ENCODE measurements at places on chromosomes 3 and 15.

GRCh38 chr15:68909601-68910100 lies 20.7 kb upstream of the SPESP1 start:
- no peaks in the 10 kb centered on the region for H3K36me3 ChIP-seq
- H3K4me1 ChIP-seq: no peaks in the 10 kb centered on the region
- H3K27me3 ChIP-seq: no peaks in the 10 kb centered on the region
- no peak for DNase-seq
- no peak overlapping the region for H3K4me3 ChIP-seq

- no peak for DNase-seq
- no peak overlapping the region for H3K4me3 ChIP-seq
- no peaks in the 10 kb centered on the region for H3K36me3 ChIP-seq
- H3K27ac ChIP-seq: no peak overlapping the region
Measured at GRCh38 chr3:120147072-120147871, 53.0 kb upstream of the GSK3B start.

DNA sequence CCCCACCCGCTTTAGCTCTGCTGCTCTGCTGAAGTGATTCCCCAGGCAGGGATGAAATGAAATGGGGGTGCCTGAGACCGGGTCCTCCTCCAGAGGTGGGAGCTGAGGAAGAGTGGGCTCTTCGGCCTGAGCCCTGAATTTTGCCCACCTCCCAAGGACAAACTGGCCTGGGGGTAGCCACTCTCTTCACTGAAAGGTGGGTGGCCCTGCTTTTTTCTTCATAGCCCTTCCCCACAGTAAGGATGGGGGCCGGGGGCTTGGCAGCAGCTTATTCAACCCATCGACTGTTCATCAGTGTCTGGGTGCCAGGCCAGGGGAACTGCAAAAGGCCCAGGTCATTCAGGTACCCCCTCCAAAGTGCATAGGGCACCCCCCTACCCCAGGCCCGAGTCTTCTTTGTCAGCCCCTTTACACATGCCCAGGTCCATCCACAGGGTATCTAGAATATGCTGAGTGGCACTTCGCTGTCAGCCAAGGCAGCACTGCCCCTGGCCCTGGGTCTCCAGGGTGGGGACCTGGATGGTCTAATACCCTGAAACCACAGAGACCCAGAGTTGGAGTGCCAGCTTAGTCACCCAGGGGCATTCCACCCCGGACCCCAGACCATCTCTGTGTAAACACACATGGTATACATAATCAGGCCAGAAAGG lies 7.9 kb downstream of the SCN5A start:
- H3K4me1 ChIP-seq: no peaks in the 10 kb centered on the region
- no peak overlapping the region for H3K27ac ChIP-seq
- no peak overlapping the region for H3K4me3 ChIP-seq
- H3K27me3 ChIP-seq: peaks cover 27% of the 10 kb centered on the region
- DNase-seq: peak; percentile 9
- no peaks in the 10 kb centered on the region for H3K36me3 ChIP-seq

DNA sequence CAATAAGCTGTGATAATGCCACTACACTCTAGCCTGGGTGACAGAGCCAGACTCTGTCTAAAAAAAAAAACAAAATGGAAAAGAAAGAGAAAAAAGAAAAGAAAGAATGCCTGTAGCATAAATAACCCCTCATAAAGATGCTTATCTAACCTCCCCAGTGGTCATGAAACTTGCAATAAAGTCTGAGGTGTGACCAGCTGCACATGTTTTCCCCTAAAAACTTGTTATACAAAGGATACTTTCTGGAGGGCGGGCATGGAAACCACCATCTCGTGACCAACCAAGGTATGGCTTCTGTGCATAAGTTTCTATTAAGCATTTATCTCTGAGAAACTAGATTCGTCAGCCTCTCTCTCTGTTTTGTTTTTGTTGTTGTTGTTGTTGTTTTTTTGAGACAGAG lies 21.8 kb downstream of the CCDC32 start:
- peaks cover 13% of the 10 kb centered on the region for H3K36me3 ChIP-seq
- H3K4me3 ChIP-seq: no peak overlapping the region
- no peak overlapping the region for H3K27ac ChIP-seq
- no peak for DNase-seq

DNA sequence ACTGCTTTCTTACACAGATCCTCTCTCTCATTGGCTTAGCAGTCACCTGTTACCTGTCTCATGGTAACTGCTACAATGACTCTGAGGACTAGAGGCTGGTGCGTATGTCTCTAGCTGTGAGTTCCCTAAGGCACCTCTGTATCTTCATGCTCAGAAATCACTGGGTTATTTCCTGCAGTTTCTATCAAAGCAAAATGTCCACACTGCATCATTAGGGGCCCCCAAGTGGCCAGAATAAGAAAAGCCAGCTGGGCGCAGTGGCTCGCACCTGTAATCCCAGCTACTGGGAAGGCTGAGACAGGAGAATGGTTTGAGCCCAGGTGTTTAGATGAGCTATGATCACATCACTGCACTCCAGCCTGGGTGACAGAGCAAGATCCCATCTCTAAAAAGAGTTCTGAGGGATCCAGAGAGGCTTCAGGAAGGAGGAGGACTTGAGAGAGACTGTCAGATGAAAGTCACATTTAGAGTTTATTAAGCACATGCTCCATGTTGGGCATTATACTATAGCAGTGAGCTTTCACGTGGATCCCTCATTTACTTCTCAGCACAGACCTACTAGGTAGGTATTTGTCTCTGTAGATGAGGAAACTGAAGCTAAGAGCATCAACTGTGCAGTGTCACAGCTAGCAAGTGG lies 2.3 kb upstream of the VPS18 start:
- peaks cover 6% of the 10 kb centered on the region for H3K36me3 ChIP-seq
- H3K4me1 ChIP-seq: peaks cover 9% of the 10 kb centered on the region
- no peak overlapping the region for H3K4me3 ChIP-seq
- H3K27ac ChIP-seq: no peak overlapping the region
- H3K27me3 ChIP-seq: no peaks in the 10 kb centered on the region

DNA sequence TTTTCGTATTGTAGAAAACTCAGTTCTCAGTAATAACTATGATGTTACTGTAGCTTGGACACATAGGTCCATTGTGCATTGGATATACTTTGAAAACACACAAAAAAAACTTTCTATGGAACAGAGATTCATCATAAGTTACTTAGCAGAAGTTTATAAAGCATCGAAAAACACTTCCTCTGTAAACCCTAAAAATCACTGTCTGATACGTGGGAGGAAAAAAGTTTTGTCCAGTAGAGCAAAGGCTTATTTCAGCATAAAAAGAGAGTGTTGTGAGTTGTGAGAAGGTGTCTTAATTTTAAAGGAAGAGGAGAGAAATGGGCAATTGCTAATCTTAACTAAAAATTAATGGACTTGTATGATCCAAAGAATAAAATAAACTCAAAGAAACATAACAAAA lies 64.8 kb downstream of the OSTN start:
- H3K27me3 ChIP-seq: no peaks in the 10 kb centered on the region
- no peak overlapping the region for H3K27ac ChIP-seq
- no peaks in the 10 kb centered on the region for H3K4me1 ChIP-seq
- no peaks in the 10 kb centered on the region for H3K36me3 ChIP-seq

DNA sequence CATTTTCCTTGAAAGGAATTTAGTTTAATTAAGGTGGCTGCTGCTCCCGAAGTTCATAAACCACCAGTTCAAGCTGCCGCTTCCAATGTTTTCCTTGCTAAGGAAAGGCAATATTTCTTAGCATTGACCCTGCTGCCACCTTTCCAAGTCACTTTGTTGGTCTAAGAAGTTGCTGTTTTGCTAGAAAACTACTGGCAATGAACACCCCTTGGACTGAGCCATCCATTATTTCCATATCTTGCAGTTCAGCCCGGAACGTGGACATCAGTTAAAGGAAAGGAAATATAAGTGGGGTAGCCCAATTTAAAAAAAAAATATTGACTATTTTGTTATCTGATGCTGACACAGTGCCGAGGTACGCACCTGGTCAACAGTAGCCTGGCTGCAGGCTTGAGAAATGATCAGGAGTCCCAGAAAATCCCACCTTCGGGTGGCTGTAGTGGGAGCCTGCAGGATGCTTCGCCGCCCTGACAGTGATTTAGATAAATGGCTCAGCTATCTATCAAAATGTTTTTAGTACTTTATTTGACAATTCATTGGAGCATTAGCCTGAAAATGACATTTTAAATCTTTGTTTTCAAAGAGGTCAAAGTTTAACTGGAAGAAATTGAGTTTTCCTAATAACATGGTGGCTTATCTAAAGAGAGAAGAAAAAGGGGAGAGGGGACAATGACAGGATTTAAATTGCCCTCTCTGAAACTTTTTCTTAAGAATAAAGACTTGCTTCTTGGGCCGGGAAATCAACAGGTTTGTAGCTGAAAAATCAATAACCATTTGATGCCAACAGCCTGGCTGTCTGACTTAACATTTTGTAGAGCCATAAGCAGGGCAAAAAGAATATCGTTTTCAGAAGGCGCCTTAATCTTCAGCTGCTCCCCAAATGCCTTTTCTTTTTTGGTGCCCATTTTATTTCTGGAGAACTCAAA lies 1.6 kb downstream of the RARB start:
- no peak for DNase-seq
- H3K27me3 ChIP-seq: no peaks in the 10 kb centered on the region
- peak overlapping the region; percentile 78 for H3K4me3 ChIP-seq
- no peaks in the 10 kb centered on the region for H3K4me1 ChIP-seq
- H3K36me3 ChIP-seq: no peaks in the 10 kb centered on the region

DNA sequence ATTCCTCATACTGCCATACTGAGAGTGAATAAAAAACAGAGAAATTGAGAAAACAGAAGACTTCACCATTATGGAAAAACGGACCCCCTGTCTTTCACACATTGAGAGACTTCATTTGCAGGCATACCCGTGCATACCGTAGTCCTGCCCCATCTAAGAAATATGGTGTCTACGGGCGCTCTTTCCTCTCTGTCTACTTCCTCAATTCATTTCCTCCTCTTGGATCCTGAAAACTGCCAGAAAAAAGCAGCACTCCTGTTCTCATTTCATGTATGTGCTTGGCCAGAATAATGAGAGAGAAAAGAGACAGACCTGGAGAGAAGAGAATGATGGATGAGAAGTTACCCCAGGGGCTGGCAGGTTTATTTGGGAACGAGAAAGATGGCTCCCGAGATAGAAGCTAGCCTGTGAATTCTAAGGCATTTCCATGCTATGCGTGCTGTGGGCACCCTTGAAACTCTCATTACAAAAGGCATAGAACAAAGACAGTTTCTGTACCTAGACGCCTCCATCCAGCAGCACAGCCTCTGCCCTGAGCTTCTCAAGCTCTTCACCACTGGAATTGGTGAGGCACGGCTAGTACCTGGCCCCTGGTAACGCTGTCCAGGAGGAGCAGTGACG lies 62.5 kb upstream of the EPHB3 start:
- no peak overlapping the region for H3K27ac ChIP-seq
- DNase-seq: no peak
- no peak overlapping the region for H3K4me3 ChIP-seq
- peaks cover 53% of the 10 kb centered on the region for H3K27me3 ChIP-seq
- no peaks in the 10 kb centered on the region for H3K36me3 ChIP-seq
- H3K4me1 ChIP-seq: no peaks in the 10 kb centered on the region

GRCh38 chr3:52228266-52228665 lies 2.8 kb upstream of the TLR9 start:
- H3K4me3 ChIP-seq: no peak overlapping the region
- no peaks in the 10 kb centered on the region for H3K27me3 ChIP-seq
- H3K27ac ChIP-seq: no peak overlapping the region
- no peak for DNase-seq

DNA sequence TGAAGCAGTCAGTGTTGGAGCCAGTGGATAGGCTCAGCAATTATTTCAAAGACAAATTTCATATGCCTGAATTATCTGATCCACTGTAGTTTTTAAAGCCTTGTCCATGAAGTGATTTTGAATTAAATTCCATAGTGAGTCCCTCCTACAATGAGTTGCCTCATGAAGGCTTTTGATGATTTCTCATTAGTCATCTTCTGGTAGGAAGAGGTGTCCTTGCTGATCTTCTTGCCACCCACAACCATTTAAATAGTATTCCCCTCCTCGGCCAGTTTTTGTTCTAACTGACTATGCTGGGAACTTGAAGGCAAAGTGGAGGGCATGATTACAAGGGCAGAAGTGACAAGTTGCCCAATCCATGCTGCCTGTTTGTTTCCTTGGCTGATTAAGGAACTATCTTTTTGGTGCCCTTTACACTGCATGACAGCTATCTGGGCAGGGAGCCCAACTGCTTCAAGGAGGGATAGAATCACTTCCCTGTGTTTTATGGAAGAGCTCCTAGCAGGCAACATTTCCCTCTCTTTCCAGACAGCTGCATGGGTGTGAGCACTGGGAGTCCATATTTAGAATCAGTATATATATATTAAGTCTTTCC lies 617.5 kb downstream of the ZPLD1 start:
- no peaks in the 10 kb centered on the region for H3K4me1 ChIP-seq
- no peak overlapping the region for H3K4me3 ChIP-seq
- no peak overlapping the region for H3K27ac ChIP-seq
- no peaks in the 10 kb centered on the region for H3K36me3 ChIP-seq
- H3K27me3 ChIP-seq: no peaks in the 10 kb centered on the region
- peak; percentile 80 for DNase-seq

- H3K27ac ChIP-seq: peak overlapping the region; percentile 90
- H3K36me3 ChIP-seq: peaks cover 18% of the 10 kb centered on the region
- H3K4me3 ChIP-seq: no peak overlapping the region
- peaks cover 54% of the 10 kb centered on the region for H3K4me1 ChIP-seq
Measured at GRCh38 chr3:141237701-141238521, 6.3 kb downstream of the PXYLP1 start.

DNA sequence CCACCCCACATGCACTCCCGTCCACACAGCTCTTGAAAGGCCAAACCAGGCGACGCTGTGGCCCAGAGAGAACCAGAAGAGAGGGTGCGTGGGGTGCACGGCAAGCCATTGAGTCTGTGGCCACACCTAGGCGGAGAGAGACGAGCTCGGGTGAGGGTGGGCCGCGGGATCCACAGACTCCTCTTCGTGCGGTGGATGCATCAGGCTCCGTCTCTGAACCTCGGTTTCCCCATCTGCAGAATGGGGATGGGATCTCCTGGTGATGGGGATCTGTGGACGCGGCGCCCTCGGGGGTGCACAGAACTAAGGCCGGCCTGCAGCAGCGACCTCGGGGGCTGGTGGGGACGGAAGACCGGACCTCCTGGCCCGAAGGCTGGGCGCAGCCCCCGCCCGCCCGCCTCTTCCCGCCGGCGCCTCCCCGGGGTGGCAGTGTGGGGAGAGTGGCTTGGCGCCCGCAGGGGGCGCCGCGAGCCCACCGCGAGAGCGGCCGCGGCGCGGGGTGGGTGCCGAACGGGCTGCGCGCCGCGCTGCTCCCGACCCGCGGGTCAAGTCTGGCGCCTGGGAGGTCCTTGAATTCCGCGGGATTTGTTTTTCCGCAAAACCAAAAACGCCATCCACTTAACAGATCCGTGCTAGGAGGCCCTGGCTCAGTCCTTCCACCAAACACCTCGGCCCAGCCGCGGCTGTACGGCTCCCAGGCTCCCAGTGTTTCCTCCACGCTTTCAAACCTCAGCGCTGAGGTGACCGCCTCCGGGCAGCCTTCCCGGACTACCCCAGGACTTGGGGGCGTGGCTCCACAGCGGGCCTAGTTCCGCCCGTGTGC lies 13.2 kb upstream of the ADPGK start:
- H3K36me3 ChIP-seq: no peaks in the 10 kb centered on the region
- H3K4me1 ChIP-seq: no peaks in the 10 kb centered on the region
- H3K27ac ChIP-seq: peak overlapping the region; percentile 35
- DNase-seq: no peak
- H3K27me3 ChIP-seq: no peaks in the 10 kb centered on the region
- peak overlapping the region; percentile 71 for H3K4me3 ChIP-seq
